CD4-positive, alpha-beta T cell treated with Interleukin-10 for 1 hour (primary cell): ENCODE measurements at places on chromosomes 7 and 10.

- no peak for DNase-seq
Observed at GRCh38 chr7:29087840-29088170, 58.5 kb downstream of the CPVL start.

DNA sequence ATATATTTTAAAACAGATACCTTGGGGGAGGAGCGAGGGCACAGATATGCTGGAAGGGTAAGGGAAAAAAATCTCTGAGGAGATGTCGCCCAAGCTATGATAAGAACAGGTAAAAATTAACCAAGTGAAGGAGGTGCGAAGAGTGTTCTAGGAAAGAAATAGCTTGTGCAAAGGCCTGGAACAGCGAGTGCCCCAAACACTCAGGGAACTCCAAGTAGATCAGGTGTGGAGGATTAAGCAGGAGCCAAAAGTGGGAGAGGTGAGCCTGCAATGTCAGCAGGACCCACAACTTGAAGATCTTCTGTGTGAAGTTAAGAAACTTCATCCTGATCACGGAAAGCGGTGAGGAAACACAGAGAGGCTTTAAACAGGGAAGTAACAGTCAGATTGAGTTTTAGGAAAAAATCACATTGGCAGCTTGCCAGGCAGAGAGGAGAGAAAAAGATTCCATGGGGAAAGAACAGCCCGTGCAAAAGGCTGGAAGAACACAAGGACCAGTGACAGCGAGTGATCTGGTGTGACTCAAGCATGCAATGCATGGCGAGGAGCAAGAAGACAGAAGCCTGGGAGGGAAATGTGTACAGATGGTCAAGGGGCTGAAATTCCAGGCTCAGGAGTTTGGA, 30.7 kb downstream of the FGF8 start:
- DNase-seq, result no peak

DNA sequence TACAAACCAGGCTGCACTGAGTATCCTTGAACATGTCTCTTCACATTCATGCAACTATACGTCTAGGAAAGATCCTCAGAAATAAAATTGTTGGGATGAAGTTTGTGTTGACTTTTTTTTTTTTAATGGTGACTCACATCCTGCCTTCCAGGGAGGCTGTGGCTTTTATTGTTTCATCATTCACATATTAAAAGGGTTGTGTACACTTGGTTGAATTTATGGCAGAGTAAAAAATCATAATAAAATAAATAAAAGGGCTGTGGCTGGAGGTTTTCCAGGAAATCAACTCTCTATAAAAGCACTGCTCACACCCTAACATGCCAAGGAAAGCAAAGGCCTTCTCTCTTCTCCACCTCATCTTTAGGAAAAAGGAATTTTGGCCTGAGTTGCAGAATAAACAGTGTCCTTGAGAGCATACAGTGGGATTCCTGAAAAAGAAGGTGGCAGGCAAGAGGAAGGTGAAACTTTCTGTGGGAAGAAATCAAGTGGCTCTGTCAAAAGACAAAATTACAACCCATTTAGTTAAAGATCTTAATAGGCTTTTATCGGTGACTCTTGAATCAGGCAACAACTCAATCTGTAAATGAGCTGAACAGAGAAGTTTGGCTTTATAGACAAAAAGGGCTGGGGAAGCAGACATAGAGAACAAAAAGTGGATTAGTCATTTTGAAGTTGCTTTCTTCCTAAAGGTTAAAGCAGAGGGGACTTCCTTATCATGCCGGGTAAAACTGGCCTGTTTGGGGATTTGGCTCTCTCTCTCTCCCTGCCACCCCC, 41.6 kb upstream of the FHIP2A start:
- no peak for DNase-seq

- DNase-seq, result no peak
Observed at GRCh38 chr10:47408606-47409005, 24.5 kb upstream of the ZNF488 start.

DNA sequence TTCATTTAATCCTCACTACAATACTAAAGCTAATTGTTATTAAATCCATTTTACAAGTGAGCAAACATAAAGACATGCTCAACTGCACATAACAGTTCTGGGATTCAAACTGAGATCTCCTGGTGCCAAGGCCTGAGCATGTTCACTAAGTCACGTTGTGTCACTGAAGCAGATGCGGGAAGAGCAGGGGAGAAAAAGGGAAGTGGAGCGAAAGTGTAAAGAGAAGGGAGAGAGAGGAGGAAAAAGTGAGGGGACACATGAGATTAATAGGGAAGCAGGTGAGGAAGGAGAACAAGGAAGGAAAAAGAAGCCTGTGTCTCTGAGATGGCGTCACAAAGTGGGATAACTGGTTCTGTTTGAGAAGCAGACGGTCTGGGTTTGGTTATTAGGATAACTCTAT, 38.9 kb upstream of the KAT6B start:
- no peak for DNase-seq

- DNase-seq, result no peak
Observed at GRCh38 chr10:48467669-48468068, 137.2 kb downstream of the ARHGAP22 start.

DNA sequence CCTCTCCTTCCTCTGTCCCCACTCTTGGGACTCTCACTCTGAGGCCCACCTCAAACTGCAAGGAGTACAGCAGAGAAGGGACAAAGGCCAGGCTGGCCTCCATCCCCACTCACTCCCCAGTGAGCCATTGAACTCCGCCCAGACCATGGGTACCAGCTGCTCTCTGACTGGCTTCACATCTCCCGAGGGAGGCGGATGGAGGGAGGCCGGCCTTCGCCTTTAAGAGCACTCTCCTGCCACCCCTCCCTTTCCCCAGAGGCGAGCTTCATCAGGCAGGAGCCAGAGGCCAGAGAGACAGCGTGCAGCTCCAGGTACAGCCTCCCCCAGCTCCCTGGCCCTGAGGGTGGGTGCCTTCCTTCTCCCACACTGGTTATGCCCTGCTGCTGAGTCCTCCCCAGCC, 1.8 kb upstream of the LDB3 start:
- no peak for DNase-seq

- no peak for DNase-seq
Observed at GRCh38 chr7:1639532-1640175, 30.4 kb upstream of the ELFN1 start.

GRCh38 chr7:92988941-92989545, 128.7 kb downstream of the SAMD9 start:
- DNase-seq, result no peak

GRCh38 chr7:157875230-157876179, 538.7 kb downstream of the DNAJB6 start:
- DNase-seq, result peak; percentile 49

DNA sequence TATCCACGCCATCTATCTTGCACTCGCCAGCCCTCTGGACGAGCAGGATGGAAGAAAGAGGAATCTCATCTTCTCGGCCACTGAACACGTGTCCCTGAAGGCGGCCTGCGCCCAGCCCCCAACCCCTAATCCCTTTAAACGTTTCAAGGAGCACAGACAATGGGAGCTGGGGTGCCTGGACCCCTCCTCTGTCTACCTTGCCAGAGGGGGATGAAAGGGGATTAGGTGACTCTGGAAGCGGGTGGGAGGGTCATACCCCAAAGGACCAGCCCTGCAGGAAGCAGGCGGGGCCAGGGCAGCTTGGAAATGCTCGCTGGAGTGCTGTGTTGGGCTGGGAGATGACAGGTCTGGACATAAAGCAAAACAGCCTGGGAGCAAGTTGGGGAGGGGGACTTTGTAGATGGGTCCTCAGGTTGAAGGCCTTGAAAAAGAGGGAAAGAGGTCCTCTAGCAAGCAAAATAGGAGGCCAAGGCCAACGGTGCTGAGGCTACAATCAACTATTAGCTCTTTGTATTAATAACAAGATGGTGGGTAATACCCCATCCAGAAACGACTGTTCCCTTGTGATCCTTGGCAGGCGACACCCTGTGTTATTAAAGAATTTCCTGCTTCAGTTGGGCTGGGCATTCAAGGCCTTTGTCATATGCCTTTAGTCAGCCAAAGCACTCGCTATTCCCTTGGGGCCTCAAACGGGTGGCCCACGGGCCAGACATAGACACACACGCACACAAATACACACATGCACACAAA, 126.5 kb upstream of the UNC5B start:
- no peak for DNase-seq

GRCh38 chr7:104065491-104065890, 76.0 kb upstream of the RELN start:
- no peak for DNase-seq

DNA sequence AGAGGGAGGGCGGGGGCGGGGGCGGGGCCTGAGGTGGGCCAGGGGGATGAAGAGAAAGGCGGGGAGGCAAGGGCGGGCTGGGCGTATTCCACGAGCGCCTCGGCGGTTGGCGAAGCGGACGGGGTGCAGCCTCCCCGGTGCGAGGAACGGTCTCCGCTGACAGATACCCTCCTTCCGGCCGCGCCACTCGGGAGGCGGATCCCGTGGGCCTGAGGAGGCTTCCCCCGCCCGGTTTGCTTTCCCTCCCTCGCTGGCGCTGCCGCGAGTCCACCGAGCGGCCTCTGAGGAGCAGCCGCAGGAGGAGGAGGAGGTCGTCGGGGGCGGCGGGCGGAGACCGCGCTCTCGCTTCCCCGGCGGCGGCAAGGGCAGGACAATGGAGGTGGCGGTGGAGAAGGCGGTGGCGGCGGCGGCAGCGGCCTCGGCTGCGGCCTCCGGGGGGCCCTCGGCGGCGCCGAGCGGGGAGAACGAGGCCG, at the start of gene TRIM24:
Gene TRIM24, plus strand, starts transcription at position 84 of the 473 bp plus-strand sequence. Its CDS starts 290 bp downstream, at position 374.
- no peak for DNase-seq

DNA sequence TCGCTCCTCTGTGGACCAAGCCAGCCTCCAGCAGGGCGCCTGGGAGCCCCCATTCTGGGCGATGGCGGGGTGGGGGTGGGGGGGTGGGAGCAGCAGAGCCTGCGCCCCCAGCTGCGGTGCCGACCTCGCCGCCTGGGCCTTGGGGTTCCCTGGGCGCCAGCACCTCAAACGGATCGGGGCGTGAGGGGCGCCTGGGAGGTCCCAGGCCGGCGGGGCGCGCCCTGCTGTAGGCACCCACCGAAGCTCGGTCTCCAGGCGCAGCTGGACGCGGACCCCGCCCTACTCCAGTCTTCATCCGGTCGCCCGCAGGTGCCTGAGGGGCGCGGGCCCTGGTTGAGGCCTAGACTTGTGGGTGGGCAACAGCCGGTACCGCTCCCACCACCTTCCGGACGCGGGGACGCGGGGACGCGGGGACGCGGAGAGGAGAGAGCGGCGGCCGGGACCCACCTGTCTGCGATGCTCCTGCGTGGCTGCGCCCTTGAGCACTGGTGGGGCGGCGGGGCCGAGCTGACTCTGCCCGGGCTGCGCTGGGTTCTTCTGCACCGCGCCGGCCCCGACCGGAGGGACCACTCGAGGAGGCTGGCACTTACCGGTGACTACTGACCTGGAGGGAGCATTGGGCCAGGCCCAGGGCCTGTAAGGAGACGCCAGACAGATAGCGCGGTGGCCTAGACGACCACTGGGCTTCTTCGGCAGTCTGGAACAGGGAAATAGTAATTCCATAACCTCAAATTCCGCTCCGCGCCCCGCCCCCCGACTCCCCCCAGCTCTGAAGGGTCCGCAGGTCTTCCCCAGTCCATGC, 5.5 kb upstream of the KCP start:
- DNase-seq, result no peak

GRCh38 chr10:43403911-43404703, 4.9 kb downstream of the HNRNPF start:
- DNase-seq, result no peak

GRCh38 chr10:123607386-123607785, 58.8 kb upstream of the GPR26 start:
- no peak for DNase-seq

DNA sequence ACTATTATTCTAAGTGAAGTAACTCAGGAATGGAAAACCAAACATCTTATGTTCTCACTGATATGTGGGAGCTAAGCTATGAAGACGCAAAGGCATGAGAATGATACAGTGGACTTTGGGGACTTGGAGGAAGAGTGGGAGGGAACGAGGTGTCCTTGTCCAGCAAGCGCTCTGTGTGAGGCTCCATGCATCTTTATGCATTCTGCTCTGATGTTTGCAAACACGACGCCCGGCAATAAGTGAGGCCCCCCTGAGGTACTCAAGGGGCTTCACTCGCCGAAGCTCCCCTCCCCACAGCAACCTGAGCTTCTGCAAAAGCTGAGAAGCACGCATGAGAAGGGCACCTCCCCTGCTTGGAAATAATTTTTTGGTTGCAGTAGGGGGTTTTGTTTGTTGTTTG, 103.3 kb downstream of the LHPP start:
- DNase-seq, result no peak

DNA sequence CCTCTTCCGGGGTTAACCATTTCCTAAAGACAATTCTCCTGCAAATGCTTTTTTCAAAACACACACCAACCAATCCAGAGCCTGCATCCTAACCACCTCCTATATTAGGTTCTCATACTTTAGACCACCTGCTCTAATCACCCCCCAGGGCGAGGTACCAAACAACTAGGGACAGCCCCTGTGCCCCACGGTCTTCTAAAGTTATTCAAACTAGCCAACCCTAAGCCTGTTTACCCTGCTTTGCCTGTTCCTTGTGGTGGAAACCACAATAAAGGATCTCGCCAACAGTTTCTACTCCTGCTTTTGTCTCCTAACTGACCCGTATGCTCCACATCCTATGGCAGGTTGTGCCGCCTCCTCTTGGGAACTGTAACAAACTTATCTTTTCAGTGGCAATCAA, 21.1 kb downstream of the SP4 start:
- no peak for DNase-seq

DNA sequence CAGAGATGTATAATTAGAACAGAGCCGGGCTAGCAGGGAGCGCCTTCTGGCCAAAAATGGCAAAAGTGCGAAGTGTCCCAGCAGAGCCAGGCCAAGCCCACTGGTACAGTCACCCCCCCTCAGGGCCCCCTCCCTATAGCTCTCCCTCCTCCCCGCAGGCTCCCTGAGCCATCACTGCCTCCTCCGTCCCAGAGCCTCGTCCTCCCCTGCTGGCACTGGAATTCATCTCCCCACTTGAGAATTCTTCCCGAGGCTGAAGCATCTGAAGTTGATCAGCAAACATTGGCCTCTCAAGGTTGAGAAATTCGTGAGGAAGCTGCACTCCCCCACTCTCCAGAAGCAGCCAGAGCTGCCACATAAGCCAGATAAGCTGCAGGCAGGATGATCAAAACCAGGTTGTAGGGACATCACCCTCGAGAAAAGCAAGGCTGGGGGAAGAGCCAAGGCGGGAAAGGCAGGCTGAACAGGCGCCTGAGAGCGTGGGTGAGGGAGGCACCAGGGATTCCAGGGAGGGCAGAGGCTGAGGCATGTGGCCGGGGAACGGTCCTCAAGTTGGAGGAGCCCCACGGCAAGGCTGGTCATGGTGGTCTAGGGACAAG, 23.4 kb downstream of the CAMK2G start:
- DNase-seq, result no peak

- no peak for DNase-seq
Observed at GRCh38 chr10:73894245-73894971, 16.5 kb upstream of the PLAU start.

DNA sequence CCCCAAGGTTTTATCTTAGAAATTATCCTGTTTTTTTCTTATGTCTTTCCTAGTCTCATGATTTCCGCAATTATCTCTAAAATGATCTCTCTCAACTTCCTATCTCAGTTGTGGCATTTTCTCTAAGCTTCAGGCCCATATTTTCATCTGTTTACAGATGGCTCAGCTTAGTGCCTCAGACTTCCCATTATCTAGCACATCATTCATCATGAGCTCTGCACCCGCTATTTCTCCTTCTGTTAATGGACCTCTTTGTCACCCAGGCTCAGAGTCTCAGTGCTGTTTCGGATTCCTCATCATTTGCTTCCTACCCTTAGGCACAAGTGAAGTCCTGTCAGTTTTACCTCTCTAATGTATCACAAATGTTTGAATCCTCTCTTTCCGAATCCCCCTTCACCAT, 84.1 kb downstream of the BMPR1A start:
- no peak for DNase-seq
